ENCODE measurements at places on chromosomes 7 and 10.
A peak's percentile ranks its signal among the peaks of the same experiment; 100 is the strongest.

DNA sequence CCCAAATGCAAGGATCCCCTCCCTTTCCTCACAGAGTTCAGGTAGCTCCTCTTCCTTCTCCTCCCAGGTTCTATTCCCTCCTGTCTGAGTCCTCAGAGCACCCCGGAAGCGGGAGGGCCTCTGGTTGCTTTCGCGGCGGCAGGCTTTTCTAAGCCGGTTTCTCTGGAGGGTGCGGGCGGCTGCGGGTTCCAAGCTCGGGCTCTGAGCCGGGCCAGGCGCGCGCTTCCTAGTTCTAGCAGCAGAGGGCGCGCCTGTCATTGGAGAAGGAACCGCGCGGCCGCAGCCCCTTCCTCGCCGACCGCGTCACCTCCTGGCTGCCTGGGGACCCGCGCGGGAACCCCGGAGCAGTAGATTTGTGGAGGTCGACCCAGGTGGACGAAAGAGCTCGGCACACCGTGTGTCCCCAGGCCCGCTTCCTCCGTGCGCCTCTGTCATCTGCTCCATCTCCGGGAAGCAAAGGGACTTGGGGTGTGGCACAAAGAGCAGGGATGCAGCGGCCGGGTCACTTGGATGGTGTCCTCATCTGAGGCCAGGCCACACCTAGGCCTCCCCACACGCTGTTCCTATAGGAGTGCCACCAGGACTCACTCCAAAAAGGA, 389.0 kb upstream of the PODXL start:
- no peaks in the 10 kb centered on the region for H3K4me1 ChIP-seq
- no peak overlapping the region for H3K27ac ChIP-seq
- no peak overlapping the region for H3K4me3 ChIP-seq
- no peaks in the 10 kb centered on the region for H3K36me3 ChIP-seq
- H3K27me3 ChIP-seq = peaks cover 30% of the 10 kb centered on the region
- peak; percentile 44 for DNase-seq

GRCh38 chr7:17532861-17533404, 234.5 kb downstream of the AHR start:
- no peaks in the 10 kb centered on the region for H3K4me1 ChIP-seq
- DNase-seq = no peak
- H3K27me3 ChIP-seq = peaks cover 13% of the 10 kb centered on the region
- H3K4me3 ChIP-seq = no peak overlapping the region
- peak overlapping the region; percentile 3 for H3K27ac ChIP-seq

GRCh38 chr10:44761076-44761475, 150.1 kb upstream of the TMEM72 start:
- DNase-seq = no peak
- H3K36me3 ChIP-seq = no peaks in the 10 kb centered on the region
- peaks cover 5% of the 10 kb centered on the region for H3K27me3 ChIP-seq
- H3K4me3 ChIP-seq = no peak overlapping the region
- H3K4me1 ChIP-seq = no peaks in the 10 kb centered on the region

DNA sequence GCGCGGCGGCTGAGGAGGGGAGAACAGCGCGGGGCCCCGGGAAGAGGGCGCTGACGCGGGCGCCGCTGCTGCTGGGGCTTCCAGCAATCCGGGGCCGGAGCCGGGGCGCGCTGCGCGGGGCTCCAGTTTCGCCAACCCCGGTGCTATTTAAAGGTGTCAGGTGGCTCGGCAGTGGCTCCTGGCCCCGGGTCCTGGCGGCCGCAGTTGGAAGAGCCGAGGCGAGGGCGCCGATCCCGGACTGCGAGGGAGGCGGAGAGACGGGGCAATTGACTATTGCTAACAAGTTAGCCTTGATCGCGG, 347 bp downstream of the LBX1 start:
- DNase-seq = no peak
- no peaks in the 10 kb centered on the region for H3K36me3 ChIP-seq
- H3K4me3 ChIP-seq = no peak overlapping the region
- peaks cover 68% of the 10 kb centered on the region for H3K27me3 ChIP-seq
- peaks cover 35% of the 10 kb centered on the region for H3K4me1 ChIP-seq

DNA sequence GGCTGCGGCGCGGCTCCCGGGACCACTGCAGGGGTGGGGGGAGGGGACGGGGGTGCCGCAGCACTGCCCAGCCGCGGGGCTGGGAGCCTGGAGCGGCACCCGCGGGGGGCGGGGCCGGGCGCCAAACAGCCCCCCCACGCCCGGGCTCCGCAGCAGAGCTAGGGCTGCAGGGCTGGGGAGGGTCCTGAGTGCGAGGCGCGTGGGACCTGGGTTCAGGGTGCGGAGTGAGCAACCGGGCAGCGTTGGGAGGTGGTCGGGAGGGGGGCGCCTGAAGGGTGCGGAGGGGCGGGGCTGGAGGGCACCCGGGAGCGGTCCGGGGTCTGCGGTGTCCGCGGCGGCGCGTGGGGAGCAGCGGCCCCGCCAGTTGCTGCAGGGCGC, 528 bp downstream of the CAMK2G start:
- H3K27ac ChIP-seq = no peak overlapping the region
- H3K4me3 ChIP-seq = peak overlapping the region; percentile 55
- no peak for DNase-seq
- H3K36me3 ChIP-seq = peaks cover 4% of the 10 kb centered on the region

DNA sequence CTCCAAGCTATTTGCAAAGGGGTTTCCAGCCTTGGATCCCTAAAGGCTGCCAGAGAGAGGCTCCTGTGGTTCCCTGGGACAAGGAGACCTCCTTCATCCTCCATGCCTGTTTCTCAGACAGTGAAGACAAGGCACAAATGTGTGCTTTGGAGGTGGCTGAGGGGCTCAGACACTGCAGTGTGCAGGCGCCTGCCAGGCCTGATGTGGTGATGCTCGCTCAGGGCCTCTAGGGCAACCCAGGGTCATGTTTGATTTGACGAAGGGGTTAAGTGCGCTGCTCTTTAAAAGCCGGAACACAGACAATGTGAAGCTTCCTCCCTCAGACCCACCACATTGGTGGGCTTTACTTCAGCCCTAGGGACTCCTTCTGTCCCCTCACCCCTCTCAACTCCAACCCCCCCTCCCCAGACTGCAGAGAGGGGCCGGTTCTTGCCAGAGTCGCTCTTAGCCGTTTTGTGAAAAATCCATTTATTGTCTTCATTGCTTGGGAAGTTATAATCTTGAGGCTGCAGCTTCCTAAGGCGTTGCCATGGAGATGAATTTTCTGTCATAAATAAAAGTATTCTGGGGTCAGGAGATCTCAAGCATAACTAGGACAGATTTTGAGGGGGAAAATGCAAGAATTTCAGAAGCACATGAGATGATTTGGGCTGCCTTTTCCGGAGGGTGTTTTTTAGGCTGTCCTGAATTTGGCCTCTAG, 35.8 kb downstream of the PDGFA start:
- no peaks in the 10 kb centered on the region for H3K27me3 ChIP-seq
- no peak for DNase-seq
- H3K4me3 ChIP-seq = no peak overlapping the region

DNA sequence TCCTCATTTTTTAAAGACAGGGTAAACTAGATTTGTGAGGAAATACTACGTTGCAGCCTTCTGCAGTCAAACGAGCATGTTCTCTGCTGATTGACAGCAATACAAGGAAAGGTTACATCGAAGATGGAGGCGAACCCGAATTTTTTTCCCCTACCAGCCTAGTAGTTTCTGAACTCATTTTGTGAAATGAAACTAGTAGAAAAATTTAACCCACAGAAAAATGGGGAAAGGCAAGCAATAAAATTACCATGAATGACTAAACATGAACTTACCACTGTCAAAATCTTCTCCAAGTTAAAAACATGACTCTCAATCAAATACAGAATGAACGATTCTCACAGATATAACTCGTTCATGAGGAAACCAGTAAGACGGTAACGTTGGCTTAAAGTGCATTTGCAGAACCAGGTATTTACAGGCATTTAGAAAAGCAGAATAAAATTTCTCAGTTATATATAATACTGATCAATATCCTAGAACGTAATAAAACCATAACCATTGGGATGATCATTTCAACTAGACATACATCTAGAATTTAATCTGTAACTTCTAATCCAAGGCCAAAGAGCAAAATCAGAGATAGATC, 73.9 kb downstream of the CELF2 start:
- H3K27me3 ChIP-seq = no peaks in the 10 kb centered on the region
- H3K27ac ChIP-seq = no peak overlapping the region
- H3K36me3 ChIP-seq = no peaks in the 10 kb centered on the region
- DNase-seq = peak; percentile 36

GRCh38 chr10:20737107-20737506, 160.0 kb downstream of the NEBL start:
- no peaks in the 10 kb centered on the region for H3K4me1 ChIP-seq
- H3K27me3 ChIP-seq = no peaks in the 10 kb centered on the region
- H3K36me3 ChIP-seq = no peaks in the 10 kb centered on the region
- no peak for DNase-seq
- H3K27ac ChIP-seq = no peak overlapping the region
- no peak overlapping the region for H3K4me3 ChIP-seq

GRCh38 chr7:131600085-131600881, 43.9 kb upstream of the PODXL start:
- no peak for DNase-seq
- peak overlapping the region; percentile 32 for H3K27ac ChIP-seq
- no peak overlapping the region for H3K4me3 ChIP-seq
- no peaks in the 10 kb centered on the region for H3K36me3 ChIP-seq
- no peaks in the 10 kb centered on the region for H3K4me1 ChIP-seq

- H3K27ac ChIP-seq = no peak overlapping the region
- no peak overlapping the region for H3K4me3 ChIP-seq
- H3K27me3 ChIP-seq = peaks cover 4% of the 10 kb centered on the region
- no peak for DNase-seq
Measured at GRCh38 chr10:50634479-50634878, 10.7 kb upstream of the SGMS1 start.

GRCh38 chr7:143013893-143014292, 13.0 kb downstream of the OR9A2 start:
- H3K27ac ChIP-seq = no peak overlapping the region
- H3K36me3 ChIP-seq = no peaks in the 10 kb centered on the region
- no peak overlapping the region for H3K4me3 ChIP-seq
- no peaks in the 10 kb centered on the region for H3K4me1 ChIP-seq
- H3K27me3 ChIP-seq = no peaks in the 10 kb centered on the region

DNA sequence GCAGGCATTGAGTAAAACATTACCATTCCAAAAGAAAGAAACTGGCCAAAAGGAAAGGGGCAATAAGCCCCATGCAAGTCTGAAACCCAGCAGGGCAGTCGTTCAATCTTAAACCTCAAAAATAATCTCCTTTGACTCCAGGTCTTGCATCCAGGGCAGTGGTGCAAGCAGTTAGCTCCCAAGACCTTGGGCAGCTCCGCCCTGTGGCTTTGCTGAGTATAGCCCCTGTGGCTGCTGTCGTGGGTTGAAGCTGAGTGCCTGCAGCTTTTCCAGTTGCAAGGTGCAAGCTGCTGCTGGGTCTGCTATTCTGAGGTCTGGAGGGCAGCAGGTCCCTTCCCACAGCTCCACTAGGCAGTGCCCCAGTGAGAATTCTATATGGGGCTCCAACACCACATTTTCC, 580.1 kb upstream of the AUTS2 start:
- no peaks in the 10 kb centered on the region for H3K4me1 ChIP-seq
- no peak for DNase-seq
- H3K36me3 ChIP-seq = no peaks in the 10 kb centered on the region
- H3K4me3 ChIP-seq = no peak overlapping the region
- H3K27me3 ChIP-seq = no peaks in the 10 kb centered on the region

DNA sequence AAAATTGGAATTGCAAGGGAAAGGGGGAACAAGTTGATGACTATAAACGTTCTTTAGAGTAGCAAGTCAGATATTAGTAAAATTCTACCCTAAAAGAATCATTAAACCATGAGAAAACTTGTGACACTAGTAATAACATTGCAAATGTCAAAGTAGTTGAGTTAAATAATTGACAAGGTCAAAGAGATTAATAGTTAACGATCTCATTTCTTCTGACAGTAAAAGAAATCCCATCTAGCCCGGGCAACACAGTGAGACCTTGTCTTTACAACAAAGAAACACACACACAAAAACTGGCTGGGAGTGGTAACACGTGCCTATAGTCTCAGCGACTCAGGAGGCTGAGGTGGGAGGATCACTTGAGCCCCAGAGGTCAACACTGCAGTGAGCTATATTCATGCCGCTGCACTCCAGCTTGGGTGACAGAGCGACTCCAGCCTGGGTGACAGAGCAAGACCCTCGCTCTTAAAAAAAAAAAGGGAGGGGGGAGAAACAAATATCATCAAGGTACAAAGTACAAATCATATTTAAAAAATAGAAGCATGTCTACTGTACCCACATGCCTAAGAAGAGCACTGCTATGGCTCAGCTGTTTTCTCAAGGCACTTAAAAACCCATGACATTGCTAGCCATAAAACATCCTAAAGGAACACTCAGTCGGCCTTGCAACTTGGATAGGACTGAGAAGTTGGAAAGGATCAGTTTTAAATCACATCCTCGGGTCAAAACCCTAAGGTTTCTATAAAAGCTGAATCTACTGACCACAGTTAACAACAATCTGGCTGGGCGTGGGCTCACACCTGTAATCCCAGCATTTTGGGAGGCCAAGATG, 401.1 kb downstream of the PARD3 start:
- H3K27ac ChIP-seq = no peak overlapping the region
- no peaks in the 10 kb centered on the region for H3K36me3 ChIP-seq
- no peak overlapping the region for H3K4me3 ChIP-seq
- H3K4me1 ChIP-seq = no peaks in the 10 kb centered on the region

DNA sequence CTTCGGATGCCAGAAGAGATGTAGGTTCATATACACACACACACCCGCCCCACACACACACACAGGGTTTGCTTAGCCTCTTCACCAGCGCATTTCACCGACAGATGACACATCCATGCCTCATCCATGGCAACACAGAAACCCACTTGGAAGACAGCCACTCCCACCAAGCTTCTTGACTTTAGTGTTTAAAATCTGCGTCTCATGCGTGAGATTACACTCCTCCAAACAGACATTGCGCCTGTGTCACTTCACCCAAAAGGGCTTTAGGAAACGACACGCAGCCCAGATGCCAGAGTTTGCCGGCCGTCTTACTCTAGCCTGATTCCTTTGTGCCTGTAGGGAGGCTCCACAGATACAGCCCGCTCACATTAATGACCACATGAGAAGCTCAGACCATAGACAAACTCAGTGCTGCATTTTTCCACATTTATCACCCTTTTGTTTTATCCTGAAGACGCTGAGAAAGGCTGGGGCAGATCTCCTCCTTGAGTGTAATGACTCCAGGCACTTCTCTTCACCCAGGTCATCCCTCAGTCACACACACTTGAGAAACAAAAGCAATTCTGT, 73.8 kb downstream of the DIP2C start:
- H3K36me3 ChIP-seq = no peaks in the 10 kb centered on the region
- peaks cover 14% of the 10 kb centered on the region for H3K4me1 ChIP-seq
- H3K27ac ChIP-seq = no peak overlapping the region
- no peak for DNase-seq
- H3K4me3 ChIP-seq = no peak overlapping the region
- peaks cover 10% of the 10 kb centered on the region for H3K27me3 ChIP-seq

Data from activated naive CD4-positive, alpha-beta T cell treated with anti-CD3 and anti-CD28 coated beads for 36 hours (primary cell).